ENCODE measurements at places on chromosomes 7 and 10.

DNA sequence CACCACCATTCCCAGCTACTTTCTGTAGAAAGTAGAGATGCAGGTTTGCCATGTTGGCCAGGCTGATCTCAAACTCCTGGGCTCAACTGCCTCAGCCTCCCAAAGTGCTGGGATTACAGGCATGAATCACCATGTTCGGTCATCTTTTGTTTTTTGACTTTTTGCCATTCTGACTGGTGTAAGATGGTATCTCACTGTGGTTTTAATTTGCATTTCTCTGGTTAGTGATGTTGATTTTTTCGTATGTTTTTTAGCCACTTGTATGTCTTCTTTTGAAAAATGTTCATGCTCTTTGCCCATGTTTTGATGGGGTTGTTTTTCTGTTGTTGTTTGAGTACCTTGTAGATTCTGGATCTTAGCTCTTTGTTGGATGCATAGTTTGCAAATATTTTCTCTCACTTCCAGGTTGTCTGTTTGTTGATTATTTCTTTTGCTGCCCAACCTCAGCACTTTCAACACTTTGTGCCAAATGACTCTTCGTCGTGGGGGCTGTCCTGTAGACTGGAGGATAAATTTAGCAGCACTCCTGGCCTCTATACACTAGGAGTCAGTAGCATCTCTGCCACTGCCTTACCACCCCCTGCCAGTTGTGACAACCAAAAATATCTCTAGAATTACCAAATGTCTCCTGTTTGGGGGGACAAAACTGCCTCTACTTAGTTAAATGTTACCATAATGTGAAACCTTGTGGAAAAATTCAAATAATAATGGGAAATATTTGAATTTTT, 6.5 kb upstream of the CPED1 start:
- no peak for DNase-seq

- no peak for DNase-seq
These were observed 60.3 kb upstream of the IL6 start for GRCh38 chr7:22666732-22667131.

DNA sequence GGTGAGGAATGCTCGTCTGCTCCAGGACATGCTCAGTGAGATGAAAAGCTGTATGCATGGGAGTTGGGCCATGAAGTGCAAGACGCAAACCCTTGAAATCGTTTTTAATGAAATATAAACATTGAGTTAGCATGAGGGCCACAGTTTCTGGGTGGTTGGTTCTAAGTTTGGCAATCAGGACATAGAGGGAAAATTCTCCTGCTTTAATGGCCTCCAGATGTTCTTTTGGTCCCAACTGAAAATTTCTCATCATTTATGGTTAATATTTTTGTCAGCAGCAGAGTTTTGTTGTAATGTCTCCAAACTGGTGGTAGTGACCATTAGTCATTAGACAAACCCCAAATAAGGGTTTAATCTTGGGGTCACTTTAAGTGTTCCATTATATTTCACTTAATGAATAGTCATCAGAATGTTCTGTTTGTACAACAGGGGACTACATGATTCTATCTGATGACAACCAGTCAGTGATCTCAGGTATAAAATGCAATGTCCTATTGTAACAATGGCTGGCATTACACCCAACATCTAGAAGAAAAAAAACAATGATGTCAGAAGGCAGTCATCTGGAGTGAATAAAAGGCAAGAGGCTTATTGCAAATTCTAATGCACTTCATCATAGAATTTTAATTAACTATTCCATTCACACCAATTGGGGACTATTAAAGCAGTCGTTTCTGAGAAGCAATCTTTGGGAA, 197.4 kb downstream of the JCAD start:
- no peak for DNase-seq

GRCh38 chr7:85103357-85103756, 83.5 kb downstream of the SEMA3D start:
- no peak for DNase-seq

GRCh38 chr10:32773105-32773504, 184.9 kb downstream of the ITGB1 start:
- DNase-seq, result no peak

DNA sequence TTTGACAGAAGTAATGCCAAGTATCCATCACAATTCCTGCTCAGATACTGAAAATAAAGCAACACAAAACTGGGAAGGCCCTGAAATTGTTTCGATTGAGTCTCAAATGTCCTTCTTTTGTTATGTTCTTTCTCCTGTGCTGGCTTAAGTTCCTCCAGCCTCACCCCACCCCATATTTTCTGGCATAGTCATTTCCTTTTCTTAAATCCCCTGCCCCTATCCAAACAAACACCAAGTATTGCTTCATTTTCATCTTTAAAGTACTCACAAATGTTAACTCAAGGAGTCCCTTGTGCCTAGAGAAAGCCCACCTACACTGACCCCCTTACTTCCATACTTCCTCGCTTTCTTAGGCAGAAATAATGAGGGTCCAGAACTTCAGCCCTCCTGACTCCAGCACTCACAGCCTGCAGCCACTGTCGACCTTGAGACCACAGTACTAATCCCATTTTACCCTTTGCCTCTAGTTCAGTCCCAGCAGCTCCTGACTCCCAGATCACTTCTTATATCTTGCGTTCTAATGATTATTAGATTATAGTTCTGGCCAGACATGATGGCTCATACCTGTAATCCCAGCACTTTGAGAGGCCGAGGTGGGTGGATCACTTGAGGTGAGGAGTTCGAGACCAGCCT, 73.2 kb upstream of the ST8SIA6 start:
- DNase-seq, result no peak

GRCh38 chr7:158403013-158403821, 184.4 kb downstream of the PTPRN2 start:
- no peak for DNase-seq

GRCh38 chr7:29130096-29130495, 16.2 kb downstream of the CPVL start:
- DNase-seq, result no peak

GRCh38 chr7:44278451-44279161, 46.8 kb downstream of the CAMK2B start:
- DNase-seq, result no peak

All from activated CD4-positive, alpha-beta T cell treated with anti-CD3 and anti-CD28 coated beads for 24 hours (primary cell).